Panc1 (cell line): ENCODE measurements at places on chromosomes 6 and 20.

DNA sequence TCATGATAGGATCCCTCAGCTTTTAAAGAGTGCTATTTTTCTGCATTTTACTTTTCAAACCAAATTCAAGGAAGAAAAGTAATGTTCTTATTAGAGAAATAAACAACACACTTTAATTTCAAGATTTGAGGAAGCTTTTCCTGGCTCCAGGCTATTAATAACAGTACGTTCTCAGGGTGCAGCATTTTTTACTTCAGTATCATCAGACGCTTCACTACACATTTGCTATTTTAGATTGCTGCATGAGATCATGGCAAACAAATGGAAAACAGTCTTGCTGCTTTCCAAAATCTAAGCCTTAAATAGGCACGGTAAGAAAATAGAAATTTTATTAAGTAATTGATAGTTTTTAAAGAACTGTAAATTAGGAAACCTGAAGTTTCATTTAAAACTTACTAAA lies 253.6 kb upstream of the EXOC2 start:
- no peak for DNase-seq

- DNase-seq: no peak
These were observed 115.9 kb downstream of the PREX1 start for GRCh38 chr20:48711696-48712464.

DNA sequence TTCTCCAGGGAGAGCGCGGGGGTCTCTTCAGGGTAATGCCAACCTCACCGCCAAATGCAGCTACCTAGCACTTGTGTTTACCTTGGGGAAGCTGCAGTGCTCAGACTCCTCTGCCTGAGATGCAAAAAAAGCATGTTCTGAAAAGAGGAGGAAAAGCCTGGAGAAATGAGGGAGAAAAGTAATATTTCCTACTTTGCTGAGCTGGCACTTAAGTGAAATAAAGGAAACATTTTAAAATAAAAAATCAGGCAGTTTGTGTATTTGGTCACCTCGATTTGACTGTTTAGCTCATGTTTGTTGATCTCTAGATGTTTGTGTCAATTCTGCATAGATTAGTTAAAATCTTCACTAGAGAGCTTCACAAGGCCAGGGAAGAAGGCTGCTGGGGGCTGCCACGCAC lies 487.2 kb downstream of the QKI start:
- no peak for DNase-seq

DNA sequence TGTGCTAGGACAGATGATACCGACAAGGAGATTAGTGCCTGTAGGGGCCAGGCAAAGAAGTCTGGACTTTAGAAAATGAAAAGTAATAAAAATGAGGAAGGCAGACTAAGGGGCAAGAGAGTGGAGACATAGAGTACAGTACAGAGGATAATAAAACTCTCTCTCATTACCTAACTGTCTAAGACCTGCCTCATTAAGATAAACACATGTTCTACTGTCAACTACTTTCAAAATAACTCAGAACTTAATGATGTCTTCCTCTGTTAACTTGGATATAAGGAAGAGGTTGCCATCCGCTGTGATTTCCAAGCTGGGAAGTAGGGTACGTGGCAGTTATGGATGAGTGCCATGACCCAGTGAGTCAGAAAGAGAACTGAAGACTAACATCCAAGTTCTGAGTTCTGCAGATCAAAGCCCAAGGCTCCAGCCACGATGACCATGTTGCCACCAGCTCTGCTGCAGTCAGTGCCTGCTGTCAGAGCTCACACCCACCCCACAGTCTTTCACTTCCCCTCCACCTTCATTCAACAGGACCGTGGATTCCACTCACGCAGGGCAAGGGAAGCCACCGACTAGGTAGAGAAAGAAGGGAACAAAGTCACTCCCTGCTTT lies 81.8 kb downstream of the KIF16B start:
- no peak for DNase-seq

DNA sequence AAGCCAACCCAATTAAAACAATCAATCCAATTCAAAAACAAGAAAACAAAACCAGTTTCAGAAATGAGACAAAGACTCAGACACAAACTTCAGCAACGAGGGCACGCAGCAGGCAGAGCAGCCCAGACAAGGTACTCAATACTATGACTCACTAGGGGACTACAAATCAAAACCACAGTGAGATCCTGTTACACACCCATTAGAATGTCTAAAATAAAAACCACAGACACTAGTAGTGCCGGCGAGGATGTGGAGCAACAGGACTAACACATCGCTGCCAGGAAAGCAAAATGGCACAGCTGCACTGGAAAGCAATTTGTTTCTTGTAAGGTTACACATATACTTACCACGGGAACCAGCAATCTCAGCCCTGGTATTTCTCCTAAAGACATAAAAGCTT lies 28.4 kb upstream of the MAS1L start:
- DNase-seq: no peak
